ENCODE measurements at places on chromosomes 3 and 15. TPM values are rescaled to one million over a fixed set of nuclear protein-coding genes. Genes with fewer than 3 reads are reported as not detected.

Gene CCDC13
- 0.64 TPM for total RNA-seq

Gene TM4SF4
- not detected for total RNA-seq

Gene SOX14
- not detected for total RNA-seq

Gene VGLL3
- total RNA-seq: 1.7 TPM

Gene ERC2
- total RNA-seq: not detected

Gene APBA2
- total RNA-seq: 14.7 TPM

Gene FSIP1
- 14.5 TPM for total RNA-seq

Gene CCK
- 0.96 TPM for total RNA-seq

Gene MKRN2OS
- 1.7 TPM for total RNA-seq

Gene AEN
- total RNA-seq: 55.9 TPM

Gene CFAP92
- total RNA-seq: 0.43 TPM

Gene SLC28A2
- not detected for total RNA-seq

Gene OXSM
- 24.5 TPM for total RNA-seq

Gene MYZAP
- 1.3 TPM for total RNA-seq

Gene AADACL2
- not detected for total RNA-seq

Gene SELENOT
- 285 TPM for total RNA-seq

Gene CHRNA7
- 0.21 TPM for total RNA-seq

Gene C3orf49
- not detected for total RNA-seq

Gene GPR15
- not detected for total RNA-seq

Gene UACA
- 11.3 TPM for total RNA-seq

Gene IL5RA
- total RNA-seq: not detected

Gene CHL1
- total RNA-seq: 2.1 TPM

Gene KLHL40
- total RNA-seq: not detected

Gene RAB6B
- total RNA-seq: under 0.01 TPM

Gene P3H2
- 9.0 TPM for total RNA-seq

Gene MDFIC2
- total RNA-seq: not detected

Gene SLC22A14
- total RNA-seq: under 0.01 TPM
